Activated effector memory CD4-positive, alpha-beta T cell treated with Interleukin-2 at 50 U/mL for 16 hours (primary cell): ENCODE measurements at places on chromosomes 13 and 19.

DNA sequence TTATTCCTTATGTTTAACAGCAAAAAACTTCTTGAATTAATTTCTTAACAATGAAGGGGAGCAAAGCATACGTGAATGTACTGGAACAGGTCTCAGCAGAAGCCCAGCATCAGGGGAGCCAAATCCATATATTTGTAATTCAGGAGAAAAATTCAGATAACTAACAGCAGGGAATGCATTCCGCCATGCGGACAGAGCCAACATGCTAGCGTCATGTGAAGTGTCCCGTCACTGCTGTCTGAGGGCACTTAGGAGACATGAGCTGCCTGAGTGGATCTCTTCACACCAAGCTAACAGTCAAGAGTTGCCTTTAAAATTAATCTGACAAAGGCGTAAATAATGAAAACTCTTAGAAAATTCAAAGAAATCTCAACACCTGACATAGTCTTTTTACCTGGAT, 6.4 kb downstream of the AMER2 start:
- no peak for DNase-seq

DNA sequence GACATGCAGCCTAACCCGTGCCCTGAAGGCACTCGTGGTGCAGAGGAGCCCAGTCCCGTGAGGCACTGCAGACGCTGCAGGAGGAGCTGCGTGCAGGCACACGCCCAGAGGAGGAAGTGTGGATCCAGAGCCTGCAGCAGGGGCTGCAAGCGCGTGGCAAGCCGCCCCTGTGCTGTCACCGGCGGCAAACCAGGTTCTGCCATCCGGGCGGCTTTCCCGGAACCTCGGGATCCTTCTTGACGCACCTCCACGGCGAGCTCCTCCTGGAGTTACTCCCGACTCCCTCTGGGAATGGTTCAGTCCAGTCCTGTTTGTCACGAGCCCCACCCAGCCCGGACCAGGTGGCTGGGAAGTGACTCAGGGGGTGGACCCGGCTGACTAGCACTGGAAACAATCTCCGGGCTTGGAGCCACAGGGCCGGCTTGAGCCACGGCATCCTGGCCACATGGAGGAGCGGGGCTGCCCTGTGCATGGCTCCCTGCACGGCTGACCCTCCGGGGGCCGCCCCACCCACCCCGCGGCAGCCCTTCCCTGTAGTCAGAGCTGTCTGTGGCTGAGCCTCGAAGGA, 10.2 kb downstream of the DPP9 start:
- no peak for DNase-seq

DNA sequence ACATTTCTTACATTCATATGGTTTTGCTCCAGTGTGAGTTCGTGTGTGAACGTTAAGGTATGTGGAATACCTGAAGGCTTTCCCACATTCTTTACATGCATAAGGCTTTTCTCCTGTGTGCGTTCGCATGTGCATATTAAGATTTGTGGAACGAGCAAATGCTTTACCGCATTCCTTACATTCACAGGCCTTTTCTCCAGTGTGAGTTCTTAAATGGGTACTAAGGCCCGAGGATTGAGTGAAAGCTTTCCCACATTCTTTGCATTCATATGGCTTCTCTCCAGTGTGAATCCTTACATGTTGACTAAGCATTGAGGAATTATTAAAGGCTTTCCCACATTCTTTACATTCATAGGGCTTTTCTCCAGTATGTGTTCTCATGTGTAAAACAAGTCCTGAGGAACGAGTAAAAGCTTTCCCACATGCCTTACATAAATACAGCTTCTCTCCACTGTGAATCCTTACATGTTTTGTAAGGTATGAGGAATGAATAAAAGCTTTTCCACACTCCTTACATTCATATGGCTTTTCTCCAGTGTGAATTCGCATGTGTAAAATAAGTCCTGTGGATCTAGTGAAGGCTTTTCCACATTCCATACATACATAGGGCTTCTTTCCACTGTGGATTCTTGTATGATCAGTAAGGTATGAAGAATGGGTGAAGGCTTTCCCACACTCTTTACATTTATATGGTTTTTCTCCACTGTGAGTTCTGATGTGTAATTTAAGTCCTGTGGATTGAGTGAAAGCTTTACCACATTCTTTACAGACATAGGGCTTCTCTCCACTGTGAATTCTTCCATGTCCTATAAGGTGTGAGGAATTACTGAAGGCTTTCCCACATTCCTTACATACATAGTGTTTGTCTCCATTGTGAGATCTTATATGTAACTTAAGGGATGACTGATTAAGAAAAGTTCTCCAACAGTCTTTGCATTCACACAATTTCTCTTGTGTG, 10.7 kb downstream of the ZNF846 start:
- no peak for DNase-seq

GRCh38 chr13:72963762-72964161, 95.0 kb upstream of the KLF5 start:
- DNase-seq, result no peak

- no peak for DNase-seq
These were observed 1.1 kb upstream of the GRTP1 start for GRCh38 chr13:113364901-113365582.

DNA sequence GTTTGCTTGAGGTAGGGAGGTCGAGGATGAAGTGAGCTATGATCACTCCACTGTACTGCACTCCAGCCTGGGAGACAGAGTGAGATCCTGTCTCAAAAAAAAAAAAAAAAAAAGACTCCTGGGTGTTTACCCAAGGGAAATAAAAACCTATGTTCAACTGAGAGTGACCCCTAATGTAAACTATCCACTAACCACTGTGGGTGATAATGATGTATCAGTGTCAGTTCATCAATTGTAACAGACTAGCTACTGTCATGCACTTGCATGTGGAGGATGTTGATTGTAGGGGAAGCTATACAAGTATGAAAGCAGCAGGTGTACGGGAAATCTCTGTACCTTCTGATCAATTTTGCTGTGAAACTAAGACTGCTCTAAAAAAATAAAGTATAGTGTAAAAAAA, 2.6 kb upstream of the CIB3 start:
- no peak for DNase-seq

DNA sequence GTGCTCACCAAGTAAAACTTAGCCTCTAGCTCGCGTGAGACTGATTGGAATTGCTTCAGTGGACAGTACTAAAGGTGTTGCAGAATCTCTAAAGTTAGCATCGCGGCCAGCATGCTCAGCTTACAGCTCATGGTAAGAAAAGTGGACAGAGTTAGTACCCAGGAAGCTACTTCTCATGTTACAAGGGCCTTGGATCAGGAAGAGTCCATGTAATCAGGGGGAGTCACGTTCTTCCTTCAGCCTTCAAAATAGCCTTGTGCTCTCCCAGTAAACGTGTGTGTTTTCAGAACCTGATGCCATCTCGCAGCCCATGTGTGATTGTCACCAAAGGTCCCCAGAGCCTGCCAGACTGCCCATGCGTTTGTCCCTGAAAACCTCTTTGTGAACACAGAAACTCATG, 195.8 kb upstream of the RNF113B start:
- DNase-seq, result no peak

- no peak for DNase-seq
These were observed 1.5 kb downstream of the TLE5 start for GRCh38 chr19:3060857-3061181.

GRCh38 chr13:33794576-33794975, 23.4 kb upstream of the RFC3 start:
- no peak for DNase-seq

DNA sequence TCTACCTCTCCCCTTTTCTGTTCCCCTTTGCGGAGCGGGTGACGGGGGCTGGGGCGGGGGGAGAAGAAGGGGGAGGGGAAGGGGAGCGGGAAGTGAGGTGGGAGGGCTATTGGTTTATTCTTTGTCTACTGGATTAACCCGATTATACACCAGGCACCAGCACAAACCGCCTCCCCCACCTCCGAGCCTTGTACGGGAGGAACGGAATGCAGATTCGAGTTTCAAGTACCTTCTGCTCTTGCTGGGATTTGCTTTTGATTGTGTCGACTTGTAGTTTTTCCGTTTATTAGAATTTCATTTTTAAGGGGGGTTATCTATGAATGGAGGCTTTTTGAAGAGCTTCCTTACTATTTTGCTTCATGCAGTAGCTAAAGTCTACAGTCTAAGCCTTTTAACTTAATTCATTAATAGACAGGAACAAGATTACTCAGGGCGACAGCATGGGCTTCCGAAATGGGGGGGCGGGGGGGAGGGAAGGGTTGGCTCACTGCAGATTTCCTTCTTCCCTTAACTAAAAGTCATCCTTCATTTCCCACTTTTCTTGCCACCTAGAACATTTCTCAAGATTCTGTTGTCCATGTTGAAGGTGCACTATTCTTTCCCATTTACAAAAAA, 937 bp upstream of the SPRY2 start:
- DNase-seq, result no peak

DNA sequence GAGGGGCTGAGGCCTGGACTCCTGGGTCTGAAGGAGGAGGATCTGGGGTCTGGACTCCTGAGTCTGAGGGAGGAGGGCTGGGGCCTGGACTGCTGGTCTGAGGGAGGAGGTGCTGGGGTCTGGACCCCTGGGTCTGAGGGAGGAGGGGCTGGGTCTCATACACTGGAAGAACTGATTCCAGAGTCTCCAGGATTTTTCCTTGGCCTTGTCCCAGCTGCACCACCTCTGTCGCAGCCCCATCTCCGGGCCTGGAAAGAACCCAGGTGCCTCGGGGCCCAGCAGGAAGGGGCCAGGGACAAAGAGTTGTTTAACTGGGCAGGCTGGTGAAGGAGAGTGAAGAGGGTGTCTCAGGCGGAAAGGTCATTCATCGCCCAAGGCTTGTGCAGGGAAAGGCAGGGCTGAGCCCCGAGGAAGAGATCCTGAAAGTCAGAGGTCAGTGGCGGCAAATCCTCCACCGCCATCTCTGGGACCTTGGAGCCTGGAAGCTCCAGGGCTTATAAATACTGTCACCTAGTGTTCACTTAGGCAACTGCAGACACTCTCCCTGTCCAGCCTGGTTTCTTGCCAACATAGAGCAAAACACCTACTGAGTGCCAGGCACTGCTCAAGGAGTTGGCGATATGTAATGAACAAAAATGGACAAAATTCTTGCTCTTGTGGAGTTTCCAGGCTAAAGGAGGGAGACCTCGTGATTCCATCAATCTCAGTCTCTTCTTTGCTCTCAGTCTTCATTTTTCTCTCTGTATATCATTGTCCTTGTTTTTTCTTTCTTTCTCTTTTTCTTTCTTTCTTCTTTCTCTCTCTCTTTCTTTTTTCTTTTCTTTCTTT, 4.4 kb upstream of the KCNN4 start:
- peak; percentile 35 for DNase-seq

DNA sequence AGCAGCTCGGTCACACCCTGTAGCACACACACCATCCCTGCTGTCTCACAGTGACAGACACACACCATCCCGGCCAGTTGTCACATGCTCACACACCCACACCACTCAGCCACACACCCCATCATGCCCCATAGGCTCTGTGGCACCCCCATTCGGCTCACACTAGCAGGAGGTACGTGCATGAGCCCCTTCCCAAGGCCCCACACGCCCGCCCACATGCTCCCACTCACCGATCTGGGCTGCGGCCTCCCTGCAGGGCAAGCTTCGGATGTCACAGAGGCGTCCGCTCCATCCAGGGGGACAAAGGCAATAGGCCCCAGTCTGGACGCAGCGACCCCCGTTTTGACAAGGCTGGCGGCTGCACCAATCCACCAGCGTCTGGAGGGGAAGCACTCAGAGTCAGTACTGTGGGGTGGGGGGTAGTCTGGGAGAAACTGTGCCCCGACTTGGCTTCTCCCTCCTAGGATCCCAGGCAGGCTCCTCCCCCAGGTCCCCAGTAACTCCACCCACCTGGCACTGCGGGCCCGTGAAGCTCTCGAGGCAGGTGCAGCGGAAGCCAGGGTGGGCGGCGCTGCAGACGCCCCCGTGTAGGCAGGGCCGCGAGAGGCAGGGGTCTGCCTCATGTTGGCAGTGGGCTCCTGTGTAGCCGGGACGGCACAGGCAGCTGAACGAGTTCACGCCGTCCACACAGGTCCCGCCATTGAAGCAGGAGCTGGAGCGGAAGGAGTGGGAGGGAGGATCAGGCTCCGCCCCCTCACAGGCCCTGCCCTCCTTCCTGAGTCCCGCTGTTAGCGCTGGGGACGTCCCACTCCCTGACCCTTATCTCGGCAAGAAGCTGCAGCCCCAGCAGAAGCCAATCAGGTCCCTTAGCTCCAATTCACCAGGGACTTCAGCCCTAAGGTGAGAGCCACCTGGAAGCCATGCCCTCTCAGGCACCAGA, 20.1 kb downstream of the NOTCH3 start:
- no peak for DNase-seq

DNA sequence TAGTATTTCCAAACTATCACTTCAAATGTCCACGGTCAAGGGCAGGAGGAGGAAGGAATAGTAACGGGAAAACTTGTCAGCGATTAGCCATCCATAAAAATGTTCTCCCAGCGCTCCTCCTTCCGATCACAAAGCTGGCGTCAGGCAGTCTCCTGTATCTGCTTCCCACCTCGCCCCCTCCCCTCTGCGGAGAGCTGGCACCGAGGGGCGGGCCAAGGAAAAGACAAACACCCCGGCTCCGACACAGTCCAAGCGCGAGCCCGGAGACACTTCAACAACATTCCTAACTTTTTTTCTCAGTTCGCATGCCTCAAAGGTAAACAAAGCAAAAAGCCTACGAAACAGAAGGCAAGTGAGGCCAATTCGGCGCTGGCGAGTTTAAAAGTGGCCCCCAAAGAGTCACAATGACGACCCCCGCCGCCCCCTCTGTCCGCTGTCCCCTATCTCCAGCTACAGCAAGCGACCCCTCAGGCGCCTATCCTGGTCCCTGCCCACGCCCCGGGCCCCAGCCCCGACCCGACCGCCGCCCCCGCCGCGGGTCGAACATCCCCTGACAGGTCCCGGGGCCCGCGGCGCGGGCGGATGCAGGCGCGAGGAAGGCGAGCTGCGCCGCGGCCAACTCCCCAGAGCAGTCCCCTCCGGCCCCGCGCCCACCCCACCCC, 736 bp downstream of the SMAD9 start:
- DNase-seq, result no peak

DNA sequence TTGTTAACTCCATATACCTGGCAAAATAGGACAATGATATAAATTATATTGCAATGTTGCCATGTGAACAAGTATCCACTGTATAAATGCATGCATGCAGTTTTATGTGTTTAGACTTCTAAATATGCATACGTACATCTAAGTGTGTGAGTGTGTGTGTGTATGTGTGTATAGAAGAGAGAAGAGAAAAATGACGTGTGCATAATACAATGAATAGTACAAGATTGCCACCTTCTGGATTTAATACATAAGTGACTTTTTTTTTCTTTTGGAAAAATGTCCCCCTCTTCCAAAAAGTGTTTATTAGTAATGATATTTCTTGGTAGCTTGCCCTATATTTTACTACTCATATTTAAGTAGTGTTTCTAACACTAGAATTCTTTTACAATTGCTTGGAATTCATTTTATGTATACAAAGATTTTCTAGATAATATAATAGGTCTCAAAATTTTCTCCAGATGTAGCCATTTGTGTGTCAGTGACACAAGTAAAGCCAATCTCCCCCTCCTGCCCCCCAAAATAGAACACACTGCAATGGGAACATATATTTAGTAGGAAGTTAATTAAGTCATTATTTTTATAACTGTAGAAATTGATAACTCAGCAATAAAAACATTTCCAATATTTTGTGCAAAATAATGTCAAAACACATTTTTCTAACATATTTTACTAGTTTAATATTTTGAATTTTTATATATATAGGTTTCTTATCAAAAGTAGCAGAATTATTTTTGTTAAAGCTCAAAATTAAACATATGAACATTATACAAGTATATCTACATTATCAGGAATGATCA, 783.3 kb upstream of the ATXN8OS start:
- no peak for DNase-seq
